ENCODE measurements at places on chromosomes 4 and X.

- no peak for DNase-seq
Measured at GRCh38 chrX:134512566-134512965, 52.6 kb downstream of the HPRT1 start.

DNA sequence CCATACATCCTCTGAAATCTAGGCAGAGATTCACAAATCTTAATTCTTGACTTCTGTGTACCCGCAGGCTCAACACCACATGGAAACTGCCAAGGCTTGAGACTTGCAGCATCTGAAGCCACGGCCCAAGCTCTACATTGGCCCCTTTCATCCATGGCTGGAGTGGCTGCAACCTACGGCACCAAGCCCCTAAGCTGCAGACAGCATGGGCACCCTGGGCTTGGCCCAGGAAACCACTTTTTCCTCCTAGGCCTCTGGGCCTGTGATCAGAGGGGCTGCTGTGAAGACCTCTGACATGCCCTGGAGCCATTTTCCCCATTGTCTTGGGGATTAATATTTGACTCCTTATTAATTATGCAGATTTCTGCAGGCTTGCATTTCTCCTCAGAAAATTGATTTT, 457.9 kb downstream of the GRIA2 start:
- DNase-seq = no peak

DNA sequence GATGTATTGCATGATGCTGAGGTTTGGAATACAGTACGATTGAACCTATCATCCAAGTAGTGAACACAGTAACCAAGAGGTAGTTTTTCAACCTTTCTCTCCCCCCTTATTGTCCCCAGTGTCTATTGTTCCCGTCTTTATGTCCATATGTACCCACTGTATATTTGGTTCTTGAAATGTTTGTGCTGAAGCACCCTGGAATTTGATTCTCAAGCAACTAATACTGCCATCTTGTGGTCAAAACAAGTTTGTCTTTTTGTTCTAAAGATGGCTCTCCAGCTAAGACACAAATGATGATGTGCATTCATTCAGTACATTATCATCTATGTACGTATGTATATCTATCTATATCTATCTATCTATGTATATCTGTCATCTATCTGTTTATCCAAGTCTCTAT, 33.5 kb upstream of the DCX start:
- DNase-seq = peak; percentile 57

GRCh38 chr4:107747748-107748486, 27.9 kb upstream of the PAPSS1 start:
- DNase-seq = no peak

DNA sequence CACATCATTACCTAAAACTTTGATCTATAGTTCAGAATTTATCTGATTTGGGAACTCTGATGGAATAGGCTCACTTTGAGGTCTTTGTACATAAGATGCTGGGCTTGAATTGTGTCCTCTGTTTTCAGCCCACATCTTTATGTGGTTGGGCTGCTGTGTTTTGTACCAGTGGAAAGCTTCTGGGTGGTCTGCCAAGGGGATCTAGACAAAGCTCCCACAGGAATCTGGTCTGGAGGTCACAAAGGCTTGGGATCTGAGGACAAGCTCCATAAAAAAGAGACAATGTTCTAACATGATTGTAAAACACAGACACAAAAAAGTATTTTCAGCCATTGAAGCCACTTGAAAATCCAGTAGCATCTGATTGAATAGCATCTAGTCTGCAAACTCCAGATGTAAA, 393.5 kb upstream of the PITX2 start:
- no peak for DNase-seq

- no peak for DNase-seq
Measured at GRCh38 chrX:30786374-30786773, 102.7 kb downstream of the TAB3 start.

DNA sequence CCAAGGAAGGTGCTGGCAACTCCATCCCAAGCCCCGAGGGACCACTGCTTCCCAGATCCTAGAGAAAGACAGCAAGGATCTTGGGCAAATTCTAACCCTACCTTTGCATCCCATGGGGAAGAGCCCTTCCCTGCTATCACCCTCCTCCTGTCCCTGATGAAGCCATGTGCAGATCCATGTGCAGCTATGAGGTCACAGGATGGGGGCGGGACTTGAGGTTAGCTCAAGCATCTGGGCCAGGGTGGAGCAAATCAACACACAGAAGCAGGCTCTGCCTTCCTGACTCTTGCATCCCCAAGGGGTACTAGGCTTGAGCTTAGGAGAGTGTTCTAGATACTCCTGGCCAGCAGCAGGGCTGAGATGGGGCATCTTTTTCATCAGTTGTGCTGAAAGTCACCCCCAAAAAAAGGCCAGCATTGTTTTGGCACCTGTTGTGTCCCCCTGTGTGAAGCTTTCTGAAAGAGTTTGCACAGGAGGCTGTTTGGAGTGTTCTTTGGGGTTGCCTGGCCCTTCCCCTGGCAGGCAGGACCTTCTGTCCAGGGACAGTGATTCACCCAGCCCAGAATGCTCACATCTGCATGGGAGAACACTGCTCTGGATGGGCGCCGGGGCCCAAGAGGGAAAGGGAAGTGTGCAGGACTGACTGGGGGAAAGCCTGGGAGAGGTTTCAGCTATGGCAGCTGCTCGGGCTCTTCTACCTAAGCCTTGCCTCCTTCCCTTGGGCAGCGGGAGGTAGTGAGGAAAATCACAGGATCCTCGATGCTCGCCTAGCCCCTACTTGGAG, 50.8 kb downstream of the PRPS1 start:
- peak; percentile 85 for DNase-seq

DNA sequence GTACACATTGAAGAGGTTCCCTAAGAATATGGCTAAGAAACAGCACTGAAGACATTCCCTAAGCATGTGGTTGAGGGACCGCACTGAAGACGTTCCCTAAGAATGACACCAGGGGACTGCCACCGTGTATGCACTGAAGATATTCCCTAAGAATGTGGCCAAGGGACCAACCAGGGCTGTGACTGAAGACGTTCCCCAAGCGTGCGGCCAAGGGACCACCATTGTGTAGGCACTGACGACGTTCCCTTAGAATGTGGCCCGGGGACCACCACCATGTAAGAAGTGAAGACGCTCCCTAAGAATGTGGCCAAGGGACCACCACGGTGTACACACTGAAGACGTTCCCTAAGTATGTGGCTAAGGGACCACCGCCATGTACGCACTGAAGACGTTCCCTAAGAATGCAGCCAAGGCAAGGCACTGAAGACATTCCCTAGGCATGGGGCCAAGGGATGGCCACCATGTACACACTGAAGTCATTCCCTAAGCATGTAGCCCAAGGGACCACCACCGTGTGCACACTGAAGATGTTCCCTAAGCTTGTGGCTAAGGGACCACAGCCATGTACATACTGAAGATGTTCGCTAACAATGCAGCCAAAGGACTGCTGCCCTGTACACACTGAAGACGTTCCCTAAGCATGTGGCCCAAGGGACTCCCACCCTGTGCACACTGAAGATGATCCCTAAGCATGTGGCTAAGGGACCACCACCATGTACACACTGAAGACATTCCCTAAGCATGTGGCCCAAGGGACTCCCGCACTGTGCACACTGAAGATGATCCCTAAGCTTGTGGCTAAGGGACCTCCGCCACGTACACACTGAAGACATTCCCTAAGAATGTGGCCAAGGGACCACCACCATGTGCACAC, 22.0 kb downstream of the DHRSX start:
- DNase-seq = no peak

DNA sequence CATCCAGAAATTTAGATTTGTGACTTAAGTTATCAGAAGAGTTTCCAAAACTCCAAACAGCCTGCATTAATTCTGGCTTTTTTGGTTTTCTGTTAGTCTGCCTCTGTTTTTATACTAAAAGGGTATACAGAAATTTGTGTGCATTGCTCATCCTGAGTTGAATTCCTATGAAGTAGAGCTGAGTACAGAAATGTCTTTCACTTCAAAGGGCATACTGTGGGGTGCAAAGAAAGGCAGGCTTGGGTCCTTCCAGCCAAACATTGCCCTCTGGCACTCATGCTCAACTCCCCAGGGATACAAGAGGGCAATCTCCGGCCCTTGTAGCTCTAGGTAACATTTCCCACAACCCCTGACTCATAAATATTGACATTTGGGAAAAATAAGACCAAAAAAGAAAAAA, 27.6 kb upstream of the TMEM184C start:
- no peak for DNase-seq

- no peak for DNase-seq
Measured at GRCh38 chr4:54843946-54844345, 186.2 kb downstream of the KIT start.

GRCh38 chrX:18873189-18873791, 110.6 kb downstream of the PHKA2 start:
- no peak for DNase-seq

DNA sequence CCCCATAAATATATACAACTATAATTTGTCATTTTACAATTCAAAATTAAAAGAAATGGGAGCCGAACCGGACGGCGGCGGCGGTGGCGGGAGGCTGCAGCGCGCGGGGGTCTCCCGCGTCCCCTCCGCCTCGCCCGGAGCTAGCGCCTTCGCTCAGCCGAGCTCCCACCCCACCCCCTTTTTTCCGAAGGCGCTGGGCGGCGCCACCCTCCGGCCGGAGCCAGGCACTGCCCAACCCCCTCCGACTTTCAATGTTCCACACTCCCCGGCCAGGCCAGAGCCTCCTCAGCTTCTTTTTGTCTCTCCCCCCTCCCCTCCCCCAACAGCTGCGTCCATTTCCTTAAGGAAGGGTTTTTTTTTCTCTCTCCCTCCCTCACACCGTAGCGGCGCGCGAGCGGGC, 214.1 kb upstream of the GEMIN8 start:
- no peak for DNase-seq

DNA sequence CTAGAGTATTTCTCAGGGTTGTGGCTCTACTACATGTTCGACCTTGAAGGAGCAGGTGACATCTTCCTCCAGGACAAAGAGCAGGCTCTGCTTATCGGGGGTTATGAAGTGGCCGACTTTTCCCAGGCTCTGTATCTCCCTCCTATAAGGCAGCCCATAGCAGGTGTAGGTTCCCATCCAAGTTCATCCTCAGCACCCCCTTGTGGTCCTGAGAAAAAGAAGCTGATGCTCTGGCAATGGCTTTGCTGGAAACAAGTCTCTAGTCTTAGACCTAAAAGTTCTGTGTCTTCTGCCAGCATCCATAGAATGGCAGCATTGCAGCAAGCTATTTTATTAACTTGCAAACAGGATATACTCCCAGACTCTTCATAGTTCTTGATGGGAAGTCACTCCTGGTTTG, 836.6 kb upstream of the PRKX start:
- peak; percentile 21 for DNase-seq

- peak; percentile 70 for DNase-seq
Measured at GRCh38 chr4:1767770-1768366, 25.2 kb upstream of the FGFR3 start.

GRCh38 chrX:63746278-63746677, 38.7 kb downstream of the ARHGEF9 start:
- DNase-seq = peak; percentile 20

DNA sequence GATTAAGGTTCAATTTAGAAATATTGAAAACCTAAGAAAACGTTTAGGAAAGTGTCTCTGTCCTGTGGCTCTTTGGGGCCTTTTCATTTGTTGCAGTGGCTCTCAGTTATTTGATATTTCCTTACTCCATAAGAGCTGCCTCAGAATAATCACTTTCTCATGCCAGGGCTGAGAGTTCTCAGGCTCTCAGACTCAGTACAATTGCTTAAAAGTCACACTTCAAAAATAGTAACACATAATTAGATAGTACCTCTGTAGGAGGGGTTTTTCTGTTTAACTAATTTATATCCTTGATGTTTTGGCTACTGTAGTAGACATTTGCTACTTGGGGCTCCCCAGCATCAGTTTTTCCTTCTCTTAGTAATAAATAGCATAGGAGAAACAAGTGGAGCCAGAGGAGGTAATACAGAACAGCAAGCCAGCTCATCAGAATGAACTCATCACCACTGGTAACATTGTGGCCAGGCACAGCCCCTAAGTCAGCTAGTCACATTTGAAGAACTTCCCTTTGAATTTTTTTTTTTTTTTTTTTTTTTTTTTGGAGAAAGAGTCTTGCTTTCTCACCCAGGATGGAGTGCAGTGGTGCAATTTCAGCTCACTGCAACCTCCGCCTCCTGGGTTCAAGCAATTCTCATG, 8.0 kb upstream of the HNRNPD start:
- no peak for DNase-seq

GRCh38 chr4:109007976-109008375, 245.1 kb upstream of the ETNPPL start:
- DNase-seq = no peak

GRCh38 chr4:182871616-182872015, 45.6 kb downstream of the DCTD start:
- DNase-seq = no peak

DNA sequence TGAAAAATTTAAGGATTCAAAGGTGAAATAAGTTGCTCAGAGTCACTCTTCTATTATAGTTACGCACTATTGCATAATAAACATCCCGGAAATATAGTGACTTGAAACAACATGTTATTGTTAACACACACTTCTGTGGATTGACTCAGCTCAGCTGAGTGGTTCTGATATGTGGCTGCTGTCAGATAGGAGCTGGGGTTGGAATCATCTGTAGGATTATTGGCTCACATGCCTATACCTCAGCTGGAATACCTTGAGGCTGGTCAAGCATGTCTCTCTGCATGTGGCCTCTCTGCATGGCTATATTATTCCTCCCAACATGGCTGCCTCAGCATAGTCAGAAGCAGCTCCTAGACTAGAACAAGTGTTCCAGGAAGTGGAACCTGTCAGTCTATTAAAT, 486.7 kb upstream of the MAGEB2 start:
- no peak for DNase-seq

- no peak for DNase-seq
Measured at GRCh38 chrX:16852617-16853179, 17.5 kb downstream of the RBBP7 start.

- no peak for DNase-seq
Measured at GRCh38 chr4:131084997-131085396, 1989.0 kb downstream of the C4orf33 start.

DNA sequence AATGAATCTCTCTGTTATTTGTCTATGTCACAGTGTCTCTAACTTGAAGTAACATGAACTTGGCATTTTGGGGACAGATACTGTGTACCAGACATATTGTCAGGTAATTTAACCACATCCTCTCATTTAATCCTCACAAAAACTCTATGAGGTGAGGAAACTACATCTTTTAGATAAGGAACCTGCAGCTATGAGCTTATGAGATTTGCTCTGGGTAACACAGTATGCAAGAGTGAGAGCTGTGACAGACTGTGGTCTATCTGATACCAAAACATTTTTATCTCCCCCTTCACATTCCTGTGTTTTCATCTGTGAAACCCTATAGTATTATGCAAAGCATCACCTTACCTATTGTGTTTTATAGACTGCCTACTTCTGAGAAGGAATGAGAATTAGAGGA, 58.4 kb upstream of the HS3ST1 start:
- DNase-seq = no peak

DNA sequence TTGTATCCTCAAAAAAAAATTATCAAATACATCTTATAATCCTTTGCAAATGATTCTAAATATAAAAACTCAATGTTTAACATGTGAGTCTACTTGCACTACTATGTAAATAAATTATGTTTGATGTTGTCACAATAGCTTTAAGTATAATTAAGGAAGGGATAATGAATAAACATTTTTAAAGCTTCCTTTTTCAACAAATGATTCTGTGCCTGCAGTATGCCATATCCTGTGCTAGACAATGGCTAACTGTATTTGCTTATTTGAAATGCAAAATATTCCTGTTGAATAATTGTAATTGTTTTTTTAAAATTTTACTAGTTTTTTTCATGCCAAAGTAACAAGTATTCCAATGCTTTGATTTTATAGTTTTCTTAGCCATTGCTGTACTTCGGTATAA, 59.0 kb upstream of the NDUFC1 start:
- DNase-seq = no peak

Data from hematopoietic multipotent progenitor cell treated with erythropoietin and hydrocortisone succinate and interleukin-3 and kit ligand, for 6 days (in vitro differentiated cells).